Stimulated activated CD4-positive, alpha-beta T cell treated with anti-CD3 and anti-CD28 coated beads, Interleukin-1b, Interleukin-23, amount 100 ng/mL, for 1 hour (primary cell): ENCODE measurements at places on chromosomes 6 and 20.

- no peak for DNase-seq
These were observed 162.1 kb upstream of the TBX18 start for GRCh38 chr6:84926189-84927155.

DNA sequence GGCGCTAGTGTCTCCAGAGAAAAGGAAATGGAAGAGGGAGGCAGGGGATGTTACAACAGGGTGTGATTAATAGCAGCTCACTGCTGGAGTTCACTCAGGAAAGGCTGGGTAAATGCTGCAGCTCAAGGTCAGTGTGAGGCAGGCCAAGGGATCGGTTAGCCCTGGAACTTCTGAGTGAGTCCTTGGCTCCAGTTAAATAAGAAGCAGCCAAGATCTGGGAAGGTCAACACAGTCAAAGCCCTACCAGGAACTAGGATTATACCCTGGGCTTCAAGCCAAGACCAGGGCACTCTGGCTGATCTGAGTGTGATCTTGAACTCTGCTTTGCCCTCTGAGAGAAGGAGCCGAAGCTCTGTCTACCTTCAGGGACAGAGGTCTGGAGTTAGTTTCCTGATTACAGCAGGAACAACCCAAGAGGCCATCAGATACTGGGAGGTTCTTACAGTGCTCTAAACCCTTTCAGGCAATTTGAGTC is 44.3 kb downstream of the TPD52L1 start:
- no peak for DNase-seq

- DNase-seq = no peak
These were observed 170.6 kb upstream of the AGPAT4 start for GRCh38 chr6:161444464-161444863.

- DNase-seq = no peak
These were observed 16.0 kb downstream of the UQCC1 start for GRCh38 chr20:35395728-35396127.

DNA sequence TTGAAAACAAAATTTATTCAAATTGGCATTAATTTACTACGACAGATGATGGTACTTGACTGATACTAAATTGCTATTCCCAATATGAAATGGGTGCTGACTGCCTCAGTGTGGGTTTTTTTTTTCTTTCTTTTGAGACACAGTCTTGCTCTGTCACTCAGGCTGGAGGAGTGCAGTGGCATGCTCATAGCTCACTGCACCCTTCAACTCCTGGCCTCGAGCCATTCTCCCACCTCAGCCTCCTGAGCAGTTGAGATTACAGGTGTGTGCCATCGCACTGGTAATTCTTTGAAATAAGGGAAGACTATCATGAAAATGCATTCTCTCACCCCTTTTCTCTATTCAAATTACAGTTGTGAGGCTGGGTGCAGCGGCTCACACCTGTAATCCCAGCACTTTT is 22.5 kb downstream of the PDSS2 start:
- DNase-seq = no peak

DNA sequence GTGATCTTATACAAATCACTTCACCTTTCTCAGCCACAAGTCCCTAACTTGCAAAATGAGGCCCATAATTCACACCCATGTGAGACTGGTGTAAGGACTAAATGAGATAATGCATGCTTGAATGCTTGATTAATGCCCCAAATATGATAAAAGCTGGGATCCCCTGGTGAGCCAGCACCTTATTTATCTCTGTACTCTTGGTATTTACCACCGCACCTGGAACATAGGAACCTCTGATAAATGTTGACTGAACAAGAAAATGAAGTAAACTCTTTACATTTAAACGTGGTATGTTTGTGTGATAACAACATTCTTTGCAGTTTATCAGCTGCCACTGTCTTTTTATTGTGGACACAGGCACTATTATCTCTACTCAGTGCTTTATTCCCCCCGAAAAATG is 2.5 kb upstream of the APOBEC2 start:
- DNase-seq = no peak

- no peak for DNase-seq
These were observed 697.2 kb upstream of the CITED2 start for GRCh38 chr6:140071601-140072062.

DNA sequence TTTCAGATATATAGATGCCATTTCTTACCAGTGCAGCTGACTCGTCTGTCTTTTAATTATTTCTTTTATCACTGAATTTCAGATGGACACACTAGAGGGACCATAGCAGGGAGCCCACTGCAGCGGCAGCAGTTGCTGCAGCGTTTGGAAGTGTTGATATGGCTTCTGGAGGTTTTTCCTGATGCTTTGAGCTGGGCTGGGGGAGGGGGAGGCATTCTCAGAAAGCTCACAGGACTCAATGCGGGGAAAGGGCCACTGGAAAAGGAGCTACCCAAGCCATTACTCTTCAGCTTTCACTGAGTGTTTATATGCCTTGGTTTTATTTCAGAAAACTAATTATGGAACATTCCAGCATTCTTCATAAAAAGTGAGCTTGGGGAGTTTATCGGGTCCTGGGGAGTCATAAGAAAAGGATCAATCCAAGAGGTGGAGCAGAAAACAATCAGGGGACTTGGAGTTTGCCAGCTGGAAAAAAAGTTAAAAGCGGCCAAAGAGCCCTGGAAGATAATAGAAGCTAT is 740.4 kb upstream of the FLRT3 start:
- no peak for DNase-seq

- no peak for DNase-seq
These were observed 119.6 kb upstream of the FOXO3 start for GRCh38 chr6:108441141-108441540.

DNA sequence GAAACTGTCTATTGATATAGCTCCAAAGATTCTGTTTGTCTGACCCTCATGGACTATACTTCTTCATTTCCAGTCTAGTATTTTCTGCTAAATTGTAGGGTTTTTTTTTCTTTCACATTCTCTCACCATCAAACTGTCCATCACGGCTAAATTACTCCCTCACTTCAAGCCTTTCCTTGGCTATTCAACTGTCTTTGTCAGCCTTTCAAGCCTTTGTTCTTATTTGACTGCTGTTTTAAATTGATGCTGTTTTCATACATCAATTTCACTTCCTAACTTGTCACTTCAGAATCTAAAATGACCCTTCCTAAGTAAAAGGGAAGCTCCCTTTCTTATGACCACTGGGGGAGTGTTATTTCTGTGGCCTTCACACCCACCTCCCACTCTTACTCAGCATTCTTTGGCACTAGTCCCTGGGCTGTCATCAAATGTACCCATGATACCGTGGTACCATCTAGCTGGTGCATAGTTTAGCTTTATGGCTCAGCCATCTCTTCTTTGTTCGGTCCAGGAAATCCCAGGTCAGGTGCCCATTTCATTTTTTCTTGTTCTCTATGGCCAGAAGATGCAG is 8.6 kb downstream of the GJA1 start:
- DNase-seq = no peak
